ENCODE measurements at places on chromosomes 6 and 20.

DNA sequence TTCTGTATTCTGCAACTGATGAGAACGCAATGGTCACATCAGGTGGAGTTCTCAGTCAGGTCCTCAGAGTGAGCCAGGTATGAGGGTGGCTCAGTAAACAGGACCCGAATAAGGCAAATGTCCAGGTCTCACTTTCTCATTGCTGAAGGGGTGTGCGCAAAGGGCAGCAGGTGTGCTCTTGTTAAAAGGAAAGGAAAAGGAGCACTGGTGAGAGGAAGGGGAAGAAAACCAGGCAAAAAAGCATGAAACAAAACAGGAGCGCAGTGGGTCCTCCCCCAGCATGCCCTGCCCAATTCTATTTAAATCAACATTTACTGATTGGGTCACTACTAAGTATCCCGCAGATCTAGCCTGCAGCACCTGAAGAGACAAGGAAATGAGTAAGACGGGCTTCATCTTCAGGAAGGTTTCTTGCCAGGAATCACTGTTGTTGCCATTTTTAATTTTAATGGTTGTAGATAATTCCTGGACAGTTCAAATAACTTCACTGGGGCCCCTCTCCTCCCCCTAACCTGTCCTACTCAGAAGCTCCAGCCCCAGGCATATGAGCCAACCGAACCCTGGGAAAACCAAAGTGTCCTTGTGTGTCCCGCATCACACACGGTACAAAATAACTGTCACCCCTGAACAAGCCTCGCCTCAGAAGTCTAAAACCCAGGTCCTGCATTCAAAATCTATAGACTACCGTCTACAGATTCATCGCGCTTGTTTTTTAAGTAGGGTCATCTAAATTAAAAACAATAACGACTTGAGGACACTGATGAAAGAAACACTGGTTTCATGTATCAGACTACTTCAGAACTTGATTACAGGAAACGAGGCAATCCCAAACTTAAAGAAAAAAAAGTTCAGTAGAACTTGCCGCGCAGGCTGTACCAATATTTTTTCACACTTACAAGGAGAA is 980 bp downstream of the MBOAT1 start:
- no peak for DNase-seq

GRCh38 chr6:169722362-169723199 is 1.7 kb downstream of the PHF10 start:
- DNase-seq = no peak

DNA sequence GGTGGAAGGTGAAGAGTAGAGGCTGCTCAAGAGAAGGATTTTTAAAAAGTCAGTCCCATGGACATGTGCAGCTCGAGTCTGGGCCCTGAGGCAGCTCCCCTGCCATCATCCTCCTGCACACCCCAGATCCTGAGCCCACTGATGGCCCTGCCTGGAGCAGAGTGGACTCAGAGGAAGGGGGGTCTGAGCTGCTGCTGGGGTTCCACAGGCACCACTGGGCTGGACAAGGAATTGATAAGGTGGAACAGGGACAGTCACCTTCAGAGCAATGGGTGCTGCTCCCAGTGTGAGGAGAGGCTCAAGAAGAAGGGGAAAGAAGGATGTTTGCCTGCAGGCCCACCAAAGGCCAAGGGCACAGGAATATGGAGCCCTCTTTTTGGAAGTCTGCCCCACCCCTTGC is 6.2 kb downstream of the ULBP2 start:
- DNase-seq = no peak

DNA sequence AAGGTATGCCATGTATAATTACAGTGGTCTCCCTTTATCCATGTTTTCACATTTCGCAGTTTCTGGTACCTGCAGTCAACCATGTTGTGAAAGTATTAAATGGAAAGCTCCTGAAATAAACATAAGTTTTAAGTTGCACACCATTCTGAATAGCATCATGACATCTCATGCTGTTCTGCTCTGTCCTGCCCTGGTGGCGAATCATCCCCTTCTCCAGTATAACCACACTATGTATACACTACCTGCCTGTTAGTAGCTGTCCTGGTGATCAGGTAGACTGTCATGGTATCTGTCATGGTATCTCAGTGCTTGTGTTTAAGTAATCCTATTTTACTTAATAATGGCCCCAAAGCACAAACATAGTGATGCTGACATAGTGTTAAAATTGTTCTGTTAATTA is 97.1 kb downstream of the ZFAND3 start:
- no peak for DNase-seq

Measured in amygdala (tissue), 56 donors.